ENCODE measurements at places on chromosomes 16 and 17.

DNA sequence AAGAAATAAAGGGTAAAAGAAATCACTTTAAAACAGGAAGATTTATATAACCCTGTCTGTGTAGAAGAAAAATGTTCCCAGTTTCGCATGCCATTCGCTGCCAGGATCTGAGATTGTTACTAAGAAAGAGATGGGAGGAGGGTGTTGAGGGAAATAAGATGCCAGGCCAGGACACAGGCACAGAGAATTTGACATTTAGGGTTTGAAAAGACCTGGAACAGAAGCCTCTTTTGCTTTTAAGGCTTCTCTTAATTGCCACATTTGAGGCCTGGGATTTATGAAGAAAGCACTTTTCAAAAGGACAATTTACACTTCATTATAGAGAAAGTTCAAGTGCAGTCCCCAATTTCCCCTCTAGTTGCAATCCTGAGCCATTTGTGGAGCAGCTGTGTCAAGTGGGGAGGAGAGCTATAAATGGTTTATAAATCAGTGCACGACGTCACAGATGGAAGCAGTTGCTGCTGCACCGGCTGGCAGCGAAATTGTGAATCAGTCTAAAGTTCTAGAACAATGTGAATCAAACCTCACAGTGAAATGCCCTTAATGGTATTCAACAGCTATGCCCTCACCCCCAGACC lies 26.5 kb upstream of the C16orf87 start:
- no peak for DNase-seq

GRCh38 chr16:50185005-50185505 lies 31.9 kb downstream of the TENT4B start:
- no peak for DNase-seq

GRCh38 chr16:11780991-11781680 lies 15.9 kb downstream of the ZC3H7A start:
- DNase-seq = no peak

DNA sequence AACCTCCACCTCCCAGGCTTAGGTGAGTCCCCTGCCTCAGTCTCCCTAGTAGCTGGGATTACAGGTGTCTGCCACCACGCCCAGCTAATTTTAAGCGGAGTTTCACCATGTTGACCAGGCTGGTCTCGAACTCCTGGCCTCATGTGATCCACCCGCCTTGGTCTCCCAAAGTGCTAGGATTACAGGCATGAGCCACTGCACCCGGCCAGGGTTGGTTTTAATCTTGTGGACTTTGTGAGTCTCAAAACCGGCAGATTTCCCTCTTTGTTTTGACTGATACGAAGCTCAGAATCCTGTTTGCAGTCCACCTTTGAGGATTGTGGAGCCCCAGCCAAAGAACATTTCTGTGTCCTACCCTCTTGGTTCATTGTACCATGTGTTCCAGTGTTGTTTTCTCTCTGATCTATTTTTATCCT lies 16.4 kb upstream of the CPSF4L start:
- no peak for DNase-seq

DNA sequence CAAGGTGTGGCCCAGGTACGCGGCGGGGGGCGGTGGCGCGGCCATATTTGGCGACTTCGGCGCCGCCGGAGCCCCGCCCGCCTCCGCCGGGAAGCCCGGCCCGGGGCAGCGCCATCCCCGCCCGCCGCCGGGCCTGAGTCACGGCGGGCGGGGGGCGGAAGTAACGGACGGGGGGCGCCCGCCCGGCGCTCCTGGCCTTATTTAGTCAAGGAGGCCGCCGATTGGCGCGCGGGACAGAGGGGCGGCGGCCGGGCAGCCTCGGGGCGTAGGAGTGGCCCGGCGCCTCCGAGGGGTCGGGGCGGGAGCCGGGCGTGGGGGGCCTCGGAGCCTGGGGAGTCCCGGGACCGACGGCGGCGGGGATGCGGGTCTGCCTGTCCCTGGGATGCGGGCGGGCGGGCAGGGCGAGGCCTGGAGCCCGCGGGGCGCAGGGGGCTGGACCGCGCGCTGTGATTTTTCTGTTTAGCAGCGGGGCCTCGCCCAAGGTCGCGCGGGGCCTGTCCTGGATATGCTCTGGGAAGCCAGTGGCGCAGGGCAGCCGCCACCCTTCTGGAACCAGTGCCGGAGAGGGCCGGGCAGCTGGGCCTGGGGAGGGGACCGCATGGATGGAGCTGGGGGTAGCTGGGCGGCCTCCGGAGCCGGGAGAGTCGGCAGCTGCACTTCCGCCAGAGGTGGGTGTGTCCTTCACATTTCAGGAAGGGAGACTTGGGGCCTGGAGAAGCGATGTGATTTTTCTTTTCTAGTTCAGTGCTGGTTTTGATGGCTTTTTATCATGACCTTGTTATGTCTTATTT lies 2.3 kb upstream of the ACTG1 start:
- DNase-seq = peak; percentile 85

DNA sequence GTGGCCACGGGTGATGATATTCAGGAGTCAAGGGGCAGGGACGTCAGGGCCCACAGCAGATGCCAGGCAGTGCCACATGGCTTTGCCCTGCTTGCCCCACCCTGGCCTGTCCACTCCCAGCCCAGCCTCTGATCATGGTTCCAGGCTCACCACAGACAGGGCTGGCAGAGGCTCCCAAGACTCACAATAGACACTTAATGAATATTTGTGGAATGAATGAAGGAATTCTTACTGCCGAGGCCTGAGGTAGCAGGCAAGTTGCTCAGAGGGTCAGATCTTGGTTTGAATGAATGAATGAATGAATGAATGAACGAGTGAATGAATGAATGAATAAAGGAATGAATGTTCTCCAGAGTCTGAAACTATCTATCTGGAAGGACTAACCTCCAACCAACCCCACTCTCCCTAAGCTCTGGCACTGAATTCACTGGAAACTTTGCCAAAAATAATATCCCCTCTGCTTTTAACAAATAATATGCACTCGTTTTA lies 60.9 kb downstream of the RAI1 start:
- no peak for DNase-seq

Data from H9 (cell line).